ENCODE measurements at places on chromosomes 12 and 14. TPM values are rescaled to one million over a fixed set of nuclear protein-coding genes. Genes with fewer than 3 reads are reported as not detected.

Gene LRRC10
- not detected for total RNA-seq

GRCh38 chr12:68589194-68589593, 21.5 kb upstream of the RAP1B start:
- H3K4me3 ChIP-seq, result no peak overlapping the region
- no peaks in the 10 kb centered on the region for H3K27me3 ChIP-seq
- no peak for DNase-seq
- no peak overlapping the region for H3K27ac ChIP-seq
- no peaks in the 10 kb centered on the region for H3K36me3 ChIP-seq

GRCh38 chr12:1660304-1661187, 30.3 kb upstream of the ADIPOR2 start:
- peak overlapping the region; percentile 63 for H3K27ac ChIP-seq
- no peaks in the 10 kb centered on the region for H3K36me3 ChIP-seq
- H3K4me1 ChIP-seq, result peaks cover 9% of the 10 kb centered on the region

DNA sequence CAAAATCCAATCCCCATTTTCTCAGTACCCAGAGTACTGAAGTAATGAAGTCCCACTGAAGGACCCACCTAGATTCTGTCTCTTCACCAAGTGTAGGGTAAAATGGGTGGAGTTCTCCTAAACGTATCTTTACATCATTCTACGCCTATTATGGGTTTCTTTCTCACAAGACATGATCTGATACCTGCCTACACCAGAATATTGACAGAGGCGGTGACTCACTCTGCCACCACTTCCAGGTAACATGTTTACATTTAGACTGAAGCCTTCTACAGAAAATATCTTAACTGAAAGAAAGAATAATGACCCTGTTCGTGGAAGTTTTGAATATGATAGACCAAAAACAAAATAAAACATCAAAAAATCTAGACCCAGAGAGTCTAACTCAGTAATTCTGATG, 89.8 kb downstream of the BTG1 start:
- no peaks in the 10 kb centered on the region for H3K27me3 ChIP-seq
- no peak for DNase-seq
- H3K36me3 ChIP-seq, result no peaks in the 10 kb centered on the region
- H3K27ac ChIP-seq, result no peak overlapping the region
- no peak overlapping the region for H3K4me3 ChIP-seq
- H3K4me1 ChIP-seq, result no peaks in the 10 kb centered on the region

DNA sequence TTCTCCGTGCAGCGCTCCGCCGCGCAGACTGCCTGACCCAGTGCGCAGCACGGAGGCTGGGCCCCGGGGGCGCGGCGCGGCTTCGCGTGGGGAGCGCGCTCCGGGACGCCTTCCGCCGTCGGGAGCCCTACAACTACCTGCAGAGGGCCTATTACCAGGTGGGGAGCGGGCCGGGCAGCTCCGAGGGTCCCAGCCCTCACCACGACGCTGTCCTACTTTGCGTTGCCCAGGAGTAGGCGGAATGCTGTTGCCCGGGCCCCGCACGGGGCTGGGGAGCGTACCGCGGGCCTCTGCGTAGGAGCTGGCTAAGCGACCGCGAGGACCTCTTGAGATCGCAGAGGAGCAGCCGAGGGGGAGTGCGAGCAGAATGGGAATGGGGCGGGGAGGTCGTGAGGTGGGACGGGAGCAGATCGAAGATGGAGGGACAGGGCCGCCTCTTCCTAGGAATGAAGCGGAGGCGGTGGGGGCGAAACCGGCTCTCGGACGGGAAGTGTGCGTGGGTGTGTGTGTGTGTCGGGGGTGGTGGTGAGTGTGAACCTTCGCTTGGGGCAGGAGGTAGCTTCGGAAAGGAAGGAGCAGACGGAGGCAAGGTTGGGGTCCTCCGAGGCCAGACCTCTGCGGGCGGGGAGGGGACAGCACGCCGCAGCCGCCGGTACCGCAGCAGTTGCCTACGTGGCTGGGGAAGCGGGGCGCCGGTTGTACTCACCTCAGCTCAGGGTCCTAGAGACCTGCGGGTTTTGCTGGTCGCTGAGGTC, 751 bp downstream of the P3H3 start:
- no peaks in the 10 kb centered on the region for H3K27me3 ChIP-seq
- peaks cover 10% of the 10 kb centered on the region for H3K4me1 ChIP-seq
- no peak for DNase-seq
- peak overlapping the region; percentile 63 for H3K27ac ChIP-seq
- H3K36me3 ChIP-seq, result no peaks in the 10 kb centered on the region
- H3K4me3 ChIP-seq, result peak overlapping the region; percentile 65

DNA sequence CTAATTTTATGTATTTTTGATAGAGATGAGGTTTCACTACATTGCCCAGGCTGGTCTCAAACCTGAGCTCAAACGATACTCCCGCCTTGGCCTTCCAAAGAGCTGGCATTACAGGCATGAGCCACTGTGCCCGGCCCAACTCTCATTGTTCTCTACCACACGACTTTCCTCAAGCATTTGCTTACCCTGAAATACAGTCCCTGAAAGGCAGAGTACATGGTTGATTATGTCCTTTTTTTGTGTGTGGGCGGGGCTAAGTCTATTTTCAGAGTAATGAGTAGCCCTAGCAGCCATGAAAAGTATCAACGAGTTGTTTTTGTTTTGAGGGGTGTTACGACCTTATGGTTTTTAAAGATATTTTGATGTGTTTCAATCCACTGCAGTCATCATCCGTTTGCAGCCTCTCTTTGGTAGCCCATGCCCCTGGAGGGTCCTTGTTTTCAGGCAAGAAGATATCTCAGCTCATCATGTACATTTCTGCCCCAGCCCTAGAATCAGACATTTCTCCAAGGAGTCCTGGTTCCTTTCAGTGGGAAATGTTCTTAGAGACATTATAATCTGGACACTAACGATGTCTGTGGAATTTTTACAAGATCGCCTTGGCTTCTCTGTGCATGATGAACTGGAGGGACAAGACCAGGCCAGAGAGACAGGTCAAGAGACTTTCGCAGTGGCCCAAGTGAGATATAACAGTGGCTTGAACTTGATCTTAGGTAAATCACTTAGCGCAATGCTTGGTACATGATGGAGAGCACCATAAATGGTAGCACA, 8.7 kb downstream of the ACACB start:
- H3K4me3 ChIP-seq, result no peak overlapping the region
- H3K4me1 ChIP-seq, result no peaks in the 10 kb centered on the region
- H3K27ac ChIP-seq, result no peak overlapping the region

Gene HNRNPA1
- 689 TPM for total RNA-seq

Gene FAM181A
- not detected for total RNA-seq

DNA sequence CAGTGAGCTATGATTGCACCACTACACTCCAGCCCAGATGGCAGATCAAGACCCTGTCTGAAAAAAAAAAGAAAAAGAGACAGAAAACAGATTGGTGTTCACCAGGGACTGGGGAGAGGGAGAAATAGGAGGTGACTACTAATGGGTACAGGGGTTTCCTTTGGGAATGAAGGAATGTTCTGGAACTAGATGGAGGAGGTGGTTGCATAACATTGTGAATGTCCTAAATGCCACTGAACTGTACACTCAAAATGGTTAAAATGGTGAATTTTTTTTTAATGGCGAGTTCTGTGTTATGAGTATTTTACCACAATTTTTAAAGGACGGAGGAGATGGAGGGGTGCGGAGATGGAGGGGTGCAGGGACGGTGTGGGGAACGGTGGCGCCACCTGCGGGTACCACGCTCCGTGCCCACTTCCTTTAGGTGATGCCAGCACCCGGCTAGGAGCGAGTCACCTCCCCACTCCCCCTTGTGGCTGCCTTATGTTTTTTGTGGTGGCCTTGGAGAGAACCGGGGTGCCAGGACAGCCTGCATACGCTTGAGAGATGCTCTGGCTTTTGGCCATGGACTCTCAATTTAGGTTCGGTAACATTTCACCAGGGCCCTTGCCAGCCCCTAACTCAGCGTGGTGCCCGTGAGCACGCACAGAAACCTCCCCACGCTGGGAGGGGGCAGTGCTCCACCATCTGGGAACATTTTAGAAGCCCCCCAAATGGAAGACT, 16.1 kb downstream of the UBC start:
- peak overlapping the region; percentile 15 for H3K4me3 ChIP-seq
- DNase-seq, result no peak
- H3K4me1 ChIP-seq, result peaks cover 17% of the 10 kb centered on the region
- H3K27ac ChIP-seq, result peak overlapping the region; percentile 60
- no peaks in the 10 kb centered on the region for H3K36me3 ChIP-seq

DNA sequence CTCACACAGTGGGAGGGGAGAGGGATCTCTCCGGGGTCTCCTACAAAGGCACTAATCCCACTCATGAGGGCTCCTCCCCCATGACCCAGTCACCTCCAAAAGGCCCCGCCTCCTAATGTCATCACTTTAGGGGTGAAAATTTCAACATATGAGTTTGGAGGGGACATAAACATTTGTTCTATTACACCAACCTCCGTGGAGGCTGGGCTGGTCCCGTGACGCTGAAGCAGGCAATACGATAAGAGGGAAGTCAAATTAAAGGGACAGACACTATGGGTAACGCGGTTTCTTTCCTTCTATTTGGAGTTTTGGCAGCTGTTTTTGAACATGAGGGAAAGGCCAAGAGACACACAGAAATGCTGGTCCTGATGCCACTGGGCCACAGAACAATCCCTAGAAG, 175.7 kb upstream of the VASH1 start:
- no peaks in the 10 kb centered on the region for H3K27me3 ChIP-seq
- H3K4me1 ChIP-seq, result no peaks in the 10 kb centered on the region
- H3K36me3 ChIP-seq, result no peaks in the 10 kb centered on the region
- H3K4me3 ChIP-seq, result no peak overlapping the region
